Left ventricle myocardium inferior (tissue), 1 donor: ENCODE measurements at places on chromosomes 12 and 14. TPM values are rescaled to one million over a fixed set of nuclear protein-coding genes. Genes with fewer than 3 reads are reported as not detected.

- no peak for DNase-seq
Measured at GRCh38 chr12:9372202-9372601, 164.0 kb upstream of the PZP start.

The ARHGDIB gene
- total RNA-seq = 50.6 TPM

GRCh38 chr12:62472472-62472871 is 5.8 kb downstream of the MON2 start:
- DNase-seq = no peak

The PRR4 gene
- total RNA-seq = 1.2 TPM

The BDKRB2 gene
- total RNA-seq = 0.49 TPM
